ENCODE measurements at places on chromosomes 11 and 22.

- no peak for DNase-seq
Measured at GRCh38 chr11:97461934-97462333, 1072.1 kb downstream of the JRKL start.

DNA sequence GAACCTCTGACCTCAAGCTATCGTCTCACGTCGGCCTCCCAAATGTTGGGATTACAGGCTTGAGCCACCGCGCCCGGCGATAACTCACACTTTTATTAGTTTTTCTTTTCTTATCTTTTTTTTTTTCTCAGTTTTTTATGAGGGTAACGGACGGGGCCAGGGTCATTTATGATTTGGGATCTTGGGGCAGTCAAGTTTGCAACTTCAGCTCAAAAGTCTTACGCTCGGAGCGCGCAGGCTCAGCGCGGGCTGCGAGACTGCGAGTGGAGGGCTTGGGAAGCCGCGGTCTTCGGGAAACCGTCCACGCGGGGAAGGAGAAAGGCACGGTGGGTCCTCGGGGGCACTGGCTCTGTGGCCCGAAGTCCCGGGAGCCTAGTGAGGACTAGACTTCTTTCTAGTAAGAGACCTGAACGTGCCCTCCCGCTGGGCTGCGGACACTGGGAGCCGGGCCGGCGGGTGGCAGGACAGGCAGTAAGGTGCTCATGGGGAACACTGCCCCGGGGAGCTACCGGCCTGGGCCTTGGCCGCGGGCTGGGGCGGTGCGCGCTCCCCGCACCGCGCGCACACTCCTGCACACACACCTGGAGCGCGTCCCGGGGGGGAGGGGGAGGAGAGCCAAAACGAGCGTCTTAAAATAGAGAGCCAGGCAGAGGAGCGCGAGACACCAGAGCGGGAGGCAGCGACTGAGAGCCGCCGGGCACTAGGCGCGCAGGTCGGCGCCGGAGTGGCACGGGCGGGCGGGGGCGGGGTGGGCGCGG lies 476 bp upstream of the BARX2 start:
- no peak for DNase-seq

- DNase-seq: no peak
Measured at GRCh38 chr11:97850701-97851100, 1170.0 kb upstream of the CNTN5 start.

DNA sequence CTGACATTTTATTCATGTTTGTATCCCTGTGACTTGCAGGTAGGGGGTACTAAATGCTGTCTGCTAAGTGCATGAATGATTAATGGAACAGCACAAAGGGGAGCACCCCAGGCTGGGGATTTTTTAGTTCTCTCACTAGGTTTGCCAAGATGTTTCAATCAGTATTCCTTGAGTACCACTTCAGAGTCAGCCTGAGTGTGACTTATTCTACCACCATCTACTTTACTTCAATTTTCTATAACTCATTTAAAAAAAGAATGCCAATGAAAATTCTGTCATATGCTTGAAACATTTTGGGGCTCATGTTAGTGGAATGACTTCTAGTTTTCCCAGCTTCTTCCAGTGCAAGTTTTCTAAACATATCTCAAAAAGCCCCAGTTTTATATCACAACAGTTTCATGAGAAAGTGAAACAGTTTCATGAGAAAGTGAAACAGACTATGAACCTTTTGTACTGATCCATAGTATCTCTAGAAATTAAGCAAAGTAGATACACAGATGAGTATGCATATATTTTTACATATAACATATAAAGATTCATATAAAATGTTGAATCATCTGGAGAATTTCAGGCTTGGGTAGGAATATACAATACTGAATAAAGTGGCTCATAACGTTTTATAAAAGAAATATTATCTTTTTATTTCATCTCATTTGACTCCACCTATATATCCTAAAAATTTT lies 252.4 kb downstream of the GRM5 start:
- DNase-seq: no peak

GRCh38 chr11:118618991-118619375 lies 11.6 kb downstream of the PHLDB1 start:
- peak; percentile 92 for DNase-seq

DNA sequence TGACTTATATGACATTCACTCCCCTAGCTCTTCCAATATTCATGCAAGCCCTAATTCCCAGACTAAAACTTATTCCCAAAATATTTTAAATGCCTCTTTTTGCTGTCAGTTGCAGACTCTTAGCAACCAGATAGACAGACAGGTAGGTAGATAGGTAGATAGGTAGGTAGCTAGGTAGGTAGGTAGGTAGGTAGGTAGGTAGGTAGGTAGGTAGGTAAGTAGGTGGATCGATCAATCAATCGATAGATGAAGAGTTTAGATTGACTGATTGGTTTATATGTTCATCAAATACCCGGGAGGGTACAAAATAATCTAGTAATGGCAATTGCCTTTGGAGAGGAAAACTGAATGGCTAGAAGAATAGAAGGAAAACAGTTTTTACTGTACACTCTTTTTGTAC lies 86.3 kb downstream of the TTC28 start:
- no peak for DNase-seq

DNA sequence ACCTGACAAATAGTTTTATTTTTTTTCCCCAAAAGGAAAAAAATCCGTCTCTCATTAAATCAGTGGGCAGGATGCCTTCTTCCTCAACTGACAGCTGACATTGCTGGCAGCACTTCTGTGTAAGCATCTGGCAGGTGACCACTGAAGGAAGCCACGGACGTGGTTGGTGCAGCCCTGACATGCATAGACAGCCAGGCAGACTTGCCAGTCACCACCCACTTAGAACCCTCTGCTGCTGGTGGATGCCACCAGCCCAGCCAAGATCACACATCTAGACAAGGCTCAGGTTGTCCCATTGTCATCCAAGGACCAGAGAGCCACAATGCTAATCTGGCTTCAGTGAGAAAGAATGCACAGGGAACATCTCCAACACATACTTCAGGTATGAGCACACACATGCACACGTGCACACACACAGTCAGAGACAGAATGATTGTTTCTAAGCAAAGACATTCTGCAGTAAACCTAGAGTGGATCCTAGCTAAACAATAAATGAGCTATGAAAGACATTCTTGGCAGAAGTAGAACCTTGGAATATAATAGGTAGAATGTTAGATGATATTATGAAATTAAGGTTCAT lies 49.8 kb upstream of the BMAL1 start:
- no peak for DNase-seq
